ENCODE measurements at places on chromosomes 5 and 9.

DNA sequence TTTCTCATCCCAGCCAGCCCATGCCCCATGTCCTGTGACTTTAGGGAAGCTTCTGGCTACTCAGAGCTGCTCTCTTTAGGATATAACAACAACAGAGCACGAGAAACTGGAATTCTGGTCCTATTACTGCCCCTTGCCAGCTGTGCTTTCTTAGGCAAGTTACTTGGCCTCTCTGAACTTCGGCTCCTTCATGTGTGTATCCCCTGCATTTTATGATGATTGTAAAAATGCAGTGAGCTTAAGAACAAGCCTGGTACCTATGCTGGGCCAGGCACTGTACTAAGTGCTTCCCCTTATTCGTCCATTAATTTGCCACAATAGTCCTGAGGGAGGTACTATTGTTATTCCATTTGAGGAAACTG lies 54.5 kb downstream of the ABCA1 start:
- DNase-seq, result no peak

DNA sequence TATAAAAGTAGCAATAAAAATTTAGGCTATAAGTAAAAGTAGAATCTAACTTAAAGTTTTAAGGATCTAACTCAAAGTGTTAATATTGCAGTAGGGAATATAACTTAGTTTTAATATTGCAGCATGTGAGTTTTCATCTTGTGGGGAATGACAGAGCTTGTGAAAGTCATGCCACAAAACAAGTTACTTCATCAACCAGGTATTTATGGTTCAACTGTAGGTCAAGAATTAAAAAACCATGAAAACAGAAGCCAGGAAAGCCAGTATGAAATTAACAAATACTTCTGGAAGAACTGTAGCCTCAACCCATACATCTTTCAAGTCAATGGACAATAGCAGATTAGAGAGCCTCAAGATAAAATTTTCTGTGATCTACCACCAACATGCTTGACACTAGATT lies 19.0 kb downstream of the HMGCS1 start:
- no peak for DNase-seq

GRCh38 chr9:122819326-122819725 lies 9.1 kb downstream of the PDCL start:
- no peak for DNase-seq

- peak; percentile 19 for DNase-seq
Observed at GRCh38 chr5:172059661-172060100, 53.2 kb upstream of the FBXW11 start.

DNA sequence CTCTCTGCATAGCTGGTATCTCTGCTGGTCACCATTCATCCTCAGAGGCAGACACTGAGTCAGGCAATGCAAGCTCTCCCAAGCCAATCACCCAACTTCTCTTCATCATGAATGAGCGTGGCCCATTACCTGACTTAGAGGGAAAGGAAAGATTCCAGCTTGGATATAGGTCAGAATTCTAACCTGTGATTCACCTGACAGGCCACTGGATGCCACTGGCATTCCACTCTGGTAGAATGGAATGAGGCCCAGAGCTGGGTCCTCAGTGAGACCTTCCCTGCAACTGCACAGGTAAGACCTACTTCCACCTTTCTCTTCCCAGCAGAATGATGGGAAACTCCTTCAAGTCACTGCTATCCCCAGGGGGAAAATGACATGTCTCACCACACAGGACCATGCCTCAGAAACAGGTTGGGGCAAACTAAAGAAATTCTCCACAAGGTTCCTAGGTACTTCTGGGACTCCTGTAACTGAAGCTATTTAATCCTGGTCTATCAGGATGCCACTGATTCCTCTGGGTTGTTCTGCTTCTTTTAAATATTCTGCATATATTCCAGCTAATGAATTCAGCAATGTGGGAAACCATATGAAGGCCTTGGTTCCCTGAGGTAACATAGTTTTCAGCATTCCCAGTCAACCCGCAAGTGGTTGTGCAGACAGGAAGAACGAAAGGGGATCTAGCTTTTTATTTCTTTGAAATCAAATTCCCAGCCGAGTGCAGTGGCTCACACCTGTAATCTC lies 62.0 kb downstream of the SUSD1 start:
- DNase-seq, result peak; percentile 60

GRCh38 chr5:34488984-34489383 lies 167.1 kb upstream of the RAI14 start:
- no peak for DNase-seq

DNA sequence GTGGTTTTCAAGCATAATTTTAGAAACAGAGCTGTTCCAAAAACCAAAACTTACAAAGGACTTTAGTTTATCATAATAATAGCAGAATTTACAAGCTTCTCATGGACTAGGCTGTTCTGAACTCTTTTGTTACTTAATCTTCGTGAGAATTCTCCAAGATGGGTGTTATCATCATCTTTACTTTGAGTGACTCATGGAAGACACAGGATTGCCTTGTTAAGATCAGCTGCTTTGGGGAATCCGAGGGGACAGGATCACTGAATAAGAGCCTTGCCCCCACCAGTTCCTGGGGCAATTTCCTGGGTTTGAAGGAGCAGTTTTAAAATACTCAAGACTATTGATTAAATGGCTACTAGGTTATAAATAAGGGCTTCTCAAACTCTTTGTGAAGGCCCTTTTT lies 80.5 kb downstream of the CFAP90 start:
- no peak for DNase-seq

- no peak for DNase-seq
Observed at GRCh38 chr5:24598956-24599355, 45.8 kb downstream of the CDH10 start.

DNA sequence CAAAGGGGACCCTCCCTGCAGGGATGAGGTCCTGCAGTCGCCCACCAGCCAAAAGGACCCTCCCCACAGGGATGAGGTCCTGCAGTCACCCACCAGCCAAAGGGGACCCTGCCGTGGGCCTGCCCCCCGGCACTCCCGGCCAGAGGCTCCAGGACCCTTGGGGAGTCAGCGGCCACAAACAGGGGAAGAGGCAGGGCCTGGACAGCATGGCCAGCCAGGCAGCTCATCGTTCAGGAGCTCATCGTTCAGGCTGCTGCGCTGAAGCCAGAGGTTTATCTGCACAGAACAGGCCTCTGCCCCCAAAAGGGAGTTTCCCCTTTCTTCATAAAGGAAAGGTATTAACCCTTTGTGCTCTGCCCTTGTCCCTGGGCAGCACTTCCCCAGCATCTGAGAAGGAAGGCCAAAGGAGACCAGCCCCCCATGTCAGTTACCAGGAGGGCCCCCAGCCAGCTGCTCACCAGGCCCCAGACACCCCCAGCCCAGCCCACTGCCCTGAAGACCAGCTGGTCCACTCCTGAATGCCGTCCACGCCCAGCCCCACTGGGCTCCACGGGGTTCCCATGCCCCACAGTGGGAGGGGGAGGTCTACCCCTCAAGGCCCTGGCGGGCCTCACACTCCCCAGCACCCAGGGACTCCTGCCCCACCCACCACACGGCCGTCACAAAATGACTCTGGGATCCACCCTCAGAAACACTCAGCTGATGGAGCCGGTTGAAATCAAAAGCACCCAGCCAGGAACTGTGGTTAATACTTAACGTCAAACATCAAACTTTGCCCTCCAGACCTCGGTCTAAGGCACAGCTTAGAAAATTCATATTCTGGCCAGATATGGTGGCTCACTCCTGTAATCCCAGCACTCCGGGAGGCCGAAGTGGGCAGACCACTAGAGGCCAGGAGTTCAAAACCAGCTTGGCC lies 6.3 kb downstream of the SLC12A7 start:
- DNase-seq, result peak; percentile 93

DNA sequence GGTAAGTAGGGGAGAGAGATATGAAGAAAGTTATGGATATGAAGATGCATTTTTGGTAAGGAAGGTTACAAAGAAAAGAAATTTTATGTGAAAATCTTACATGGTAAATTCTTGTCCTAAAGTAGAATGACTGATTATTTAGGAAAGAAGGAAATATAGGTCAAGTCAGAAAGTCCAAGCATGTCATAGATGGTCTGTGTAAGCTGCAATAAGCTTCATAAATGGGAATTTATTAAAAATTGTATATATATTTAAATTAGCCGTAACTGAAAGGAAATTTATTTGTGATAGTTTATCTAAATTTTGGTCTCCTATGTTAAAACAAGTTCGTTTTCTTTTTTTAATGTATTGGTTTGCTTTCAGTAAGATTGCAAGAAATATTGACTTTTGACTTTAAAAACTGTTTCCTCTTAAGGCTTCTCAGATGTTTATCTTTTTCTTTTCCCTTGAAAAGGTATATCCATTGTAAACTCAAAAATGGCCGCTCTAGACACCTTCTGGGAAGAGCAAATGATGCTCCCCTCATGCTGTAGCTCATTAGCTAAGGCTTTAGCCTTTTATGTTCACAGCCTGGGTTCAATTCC lies 46.8 kb upstream of the HAPLN1 start:
- no peak for DNase-seq

- peak; percentile 23 for DNase-seq
Observed at GRCh38 chr5:17190242-17190778, 27.1 kb upstream of the BASP1 start.

DNA sequence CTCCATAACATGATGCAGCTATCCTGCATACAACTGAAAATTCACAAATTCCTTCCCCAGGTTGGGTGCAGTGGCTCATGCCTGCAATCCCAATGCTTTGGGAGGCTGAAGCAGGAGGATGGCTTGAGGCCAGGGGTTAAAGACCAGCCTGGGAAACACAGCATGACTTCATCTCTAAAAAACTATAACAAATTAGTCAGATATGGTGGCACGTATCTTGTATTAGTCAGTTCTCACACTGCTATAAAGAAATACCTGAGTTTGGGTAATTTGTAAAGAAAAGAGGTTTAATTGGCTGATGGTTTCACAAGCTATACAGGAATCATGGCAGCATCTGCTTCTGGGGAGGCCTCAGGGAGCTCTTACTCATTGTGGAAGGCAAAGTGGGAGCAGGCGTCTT lies 56.4 kb upstream of the DAPK1 start:
- DNase-seq, result no peak

Data from HepG2 (cell line).